Ureter (tissue), 1 donor: ENCODE measurements at places on chromosomes 2 and 18. TPM values are rescaled to one million over a fixed set of nuclear protein-coding genes. Genes with fewer than 3 reads are reported as not detected.

ABCG8 gene
- total RNA-seq, result not detected

EGR4 gene
- not detected for total RNA-seq

PPP1R1C gene
- total RNA-seq, result 2.0 TPM

ALPI gene
- not detected for total RNA-seq

LTBP1 gene
- 80.1 TPM for total RNA-seq

MC2R gene
- 0.60 TPM for total RNA-seq

CHRND gene
- not detected for total RNA-seq
